ENCODE measurements at places on chromosomes 7 and 10. TPM values are rescaled to one million over a fixed set of nuclear protein-coding genes. Genes with fewer than 3 reads are reported as not detected.

- no peaks in the 10 kb centered on the region for H3K4me1 ChIP-seq
- H3K27ac ChIP-seq, result no peak overlapping the region
- no peak overlapping the region for H3K4me3 ChIP-seq
- H3K36me3 ChIP-seq, result no peaks in the 10 kb centered on the region
- no peak for DNase-seq
- H3K27me3 ChIP-seq, result no peaks in the 10 kb centered on the region
These were observed 371.8 kb downstream of the MDFIC start for GRCh38 chr7:115293628-115294240.

GATA3 gene
- 0.22 TPM for total RNA-seq

DNA sequence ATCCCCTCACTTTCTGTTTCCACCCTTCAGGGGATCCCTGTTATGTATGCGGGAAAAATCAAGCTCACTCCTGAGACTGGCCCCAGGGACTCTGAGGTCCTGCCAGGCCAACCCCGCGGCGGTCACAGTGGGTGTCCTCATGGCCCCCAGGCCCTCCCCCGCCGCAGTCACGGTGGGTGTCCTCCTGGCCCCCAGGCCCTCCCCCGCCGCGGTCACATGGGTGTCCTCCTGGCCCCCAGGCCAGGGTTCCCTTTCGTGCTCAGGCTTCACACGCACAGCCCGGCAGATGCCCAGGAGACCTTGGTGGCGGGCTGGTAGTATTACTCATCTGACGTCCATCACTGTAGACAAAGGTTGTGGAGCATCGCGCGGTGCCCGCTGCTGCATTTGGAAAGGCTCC, 491.0 kb upstream of the FOXK1 start:
- no peak overlapping the region for H3K4me3 ChIP-seq
- no peak overlapping the region for H3K27ac ChIP-seq
- H3K27me3 ChIP-seq, result no peaks in the 10 kb centered on the region
- peak; percentile 74 for DNase-seq
- peaks cover under 1% of the 10 kb centered on the region for H3K4me1 ChIP-seq

DNA sequence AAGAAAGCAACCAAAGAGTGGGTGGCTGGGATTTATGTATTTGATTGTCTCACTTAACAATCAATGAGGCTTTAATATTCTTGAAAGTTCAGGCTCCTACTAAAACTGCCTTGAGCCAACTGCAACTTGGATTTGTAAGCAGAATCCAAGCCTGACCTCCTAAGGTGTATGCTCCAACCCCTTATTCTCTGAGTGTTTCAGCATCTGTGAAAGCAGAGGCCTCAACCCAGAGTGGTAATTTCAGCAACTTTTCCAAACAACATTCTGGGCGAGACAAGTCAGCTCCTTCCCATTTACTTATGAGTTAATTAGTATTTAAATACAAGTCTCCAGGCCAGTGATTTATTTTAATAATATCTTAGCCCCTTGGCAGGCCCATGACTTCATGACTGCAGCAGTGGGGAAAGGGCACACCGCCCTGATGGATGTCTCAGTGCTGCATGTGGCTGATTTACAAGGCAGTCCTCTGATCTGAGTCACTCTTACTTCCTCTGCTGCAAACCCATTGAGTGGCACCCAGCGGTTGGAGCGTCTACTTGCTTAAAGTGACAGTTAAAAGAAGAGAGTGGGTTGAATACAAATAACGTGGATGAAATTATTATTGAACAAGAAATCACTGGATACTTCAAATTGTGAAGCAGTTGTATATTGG, 209.1 kb downstream of the TRIL start:
- no peaks in the 10 kb centered on the region for H3K27me3 ChIP-seq
- no peak overlapping the region for H3K27ac ChIP-seq
- H3K4me1 ChIP-seq, result no peaks in the 10 kb centered on the region
- no peaks in the 10 kb centered on the region for H3K36me3 ChIP-seq

DNA sequence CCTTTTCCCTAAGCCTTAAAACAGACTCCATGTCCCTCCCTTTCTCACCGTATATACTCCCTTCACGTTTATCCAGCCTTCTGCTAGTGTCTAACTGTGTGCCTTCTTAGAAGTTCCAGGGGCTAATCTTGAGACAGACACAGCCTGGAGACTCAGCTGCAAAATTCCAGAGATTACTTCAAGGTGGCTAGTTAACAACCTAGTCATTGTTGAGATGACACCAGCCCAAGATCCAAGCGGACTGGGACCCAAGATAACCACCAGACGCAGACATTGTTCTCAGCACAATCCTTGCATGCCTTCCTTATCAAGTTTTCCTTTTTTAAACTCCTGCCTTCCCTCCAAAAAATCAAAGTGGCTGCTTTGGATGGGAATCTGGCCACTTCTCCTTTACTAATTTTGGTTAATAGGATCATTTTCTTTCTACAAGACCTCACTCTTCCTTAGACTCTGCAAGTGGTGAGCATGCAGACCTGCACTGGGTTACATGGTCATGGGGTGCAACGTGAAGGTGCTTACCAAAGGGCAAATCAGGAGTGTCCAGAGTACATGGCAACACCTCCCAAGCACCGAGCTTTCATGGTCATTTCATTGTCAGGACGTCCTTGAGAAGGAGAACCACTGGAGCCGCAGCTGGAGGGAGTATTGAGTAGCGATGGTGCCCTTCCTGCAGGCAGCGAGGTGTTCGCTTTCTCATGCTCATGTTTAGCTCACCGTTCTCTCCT, 69.7 kb downstream of the ANLN start:
- no peaks in the 10 kb centered on the region for H3K27me3 ChIP-seq
- H3K4me3 ChIP-seq, result no peak overlapping the region

FANK1 gene
- 29.3 TPM for total RNA-seq

- H3K27me3 ChIP-seq, result no peaks in the 10 kb centered on the region
- no peaks in the 10 kb centered on the region for H3K36me3 ChIP-seq
- DNase-seq, result no peak
- no peak overlapping the region for H3K27ac ChIP-seq
- H3K4me3 ChIP-seq, result no peak overlapping the region
- H3K4me1 ChIP-seq, result peaks cover 22% of the 10 kb centered on the region
These were observed 4.0 kb upstream of the AFAP1L2 start for GRCh38 chr10:114408112-114408967.

DNA sequence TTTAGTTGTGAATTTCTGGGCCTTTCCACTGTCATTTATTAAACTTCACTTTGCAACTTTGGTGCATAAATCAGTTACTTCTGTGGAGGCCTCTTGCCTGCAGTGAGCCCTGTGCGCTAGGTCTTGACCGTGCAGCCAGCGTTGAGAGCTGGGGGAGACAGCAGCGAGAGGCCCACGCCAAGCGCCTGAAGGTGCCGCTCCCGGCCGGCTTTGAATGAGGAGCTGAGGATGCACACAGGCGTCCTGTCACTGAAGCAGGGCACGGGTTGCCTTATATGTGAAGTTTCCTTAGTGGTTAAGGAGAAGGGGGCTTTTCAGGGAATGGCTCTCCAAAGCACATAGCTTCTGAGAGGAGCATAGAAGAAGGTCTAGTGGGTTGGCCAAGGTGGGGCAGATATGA, 70.9 kb upstream of the CCNY start:
- DNase-seq, result no peak
- no peak overlapping the region for H3K4me3 ChIP-seq
- H3K27me3 ChIP-seq, result no peaks in the 10 kb centered on the region
- no peaks in the 10 kb centered on the region for H3K36me3 ChIP-seq
- no peaks in the 10 kb centered on the region for H3K4me1 ChIP-seq

LDB3 gene
- 1.3 TPM for total RNA-seq

DNA sequence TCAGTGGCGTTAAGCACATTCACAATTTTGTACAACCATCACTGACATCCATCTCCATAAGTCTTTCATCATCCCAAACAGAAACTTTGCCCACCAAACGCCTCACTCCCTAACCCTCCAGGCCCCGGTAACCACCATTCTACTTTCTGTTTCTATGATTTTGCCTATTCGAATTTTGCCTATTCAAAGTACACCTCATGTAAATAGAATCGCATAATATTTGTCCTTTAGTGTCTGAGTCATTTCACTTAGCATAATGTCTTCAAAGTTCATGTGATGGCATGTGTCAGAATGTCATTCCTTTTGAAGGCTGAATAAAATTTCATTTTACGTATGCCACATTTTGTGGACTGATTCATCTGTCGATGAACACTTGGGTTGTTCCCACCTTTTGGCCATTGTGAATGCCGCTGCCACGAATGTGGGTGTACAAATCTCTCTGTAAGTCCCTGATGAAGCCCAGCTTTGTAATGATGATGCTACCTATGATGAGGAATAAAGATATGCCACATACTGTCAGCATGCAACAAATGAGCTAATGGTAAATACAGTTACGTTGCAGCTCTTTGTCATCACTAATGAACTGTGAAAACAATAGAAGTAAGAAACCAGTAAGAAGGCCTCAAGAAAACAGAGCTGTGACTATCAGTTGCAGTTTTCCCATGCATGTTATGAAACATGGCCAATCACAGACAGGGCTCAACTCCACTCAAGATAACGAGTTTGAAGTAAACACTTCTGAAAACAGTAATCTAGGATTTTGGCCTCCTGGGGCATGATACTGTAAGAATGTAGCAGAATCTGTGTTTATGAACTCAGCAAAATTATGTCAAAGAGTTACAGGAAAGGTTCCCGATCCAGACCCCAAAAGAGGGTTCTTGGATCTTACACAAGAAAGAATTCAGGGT, 120.0 kb downstream of the ADAM12 start:
- H3K4me1 ChIP-seq, result no peaks in the 10 kb centered on the region
- no peak overlapping the region for H3K27ac ChIP-seq
- H3K4me3 ChIP-seq, result no peak overlapping the region
- H3K27me3 ChIP-seq, result no peaks in the 10 kb centered on the region

ASZ1 gene
- total RNA-seq, result not detected

GRCh38 chr7:20507157-20507556, 108.3 kb upstream of the ABCB5 start:
- no peak overlapping the region for H3K4me3 ChIP-seq
- no peaks in the 10 kb centered on the region for H3K27me3 ChIP-seq
- DNase-seq, result no peak
- no peaks in the 10 kb centered on the region for H3K36me3 ChIP-seq

KIAA1217 gene
- 59.7 TPM for total RNA-seq

- H3K4me1 ChIP-seq, result no peaks in the 10 kb centered on the region
- H3K36me3 ChIP-seq, result no peaks in the 10 kb centered on the region
- no peak overlapping the region for H3K4me3 ChIP-seq
- no peak for DNase-seq
These were observed 223.1 kb upstream of the INHBA start for GRCh38 chr7:41925946-41926345.

DNA sequence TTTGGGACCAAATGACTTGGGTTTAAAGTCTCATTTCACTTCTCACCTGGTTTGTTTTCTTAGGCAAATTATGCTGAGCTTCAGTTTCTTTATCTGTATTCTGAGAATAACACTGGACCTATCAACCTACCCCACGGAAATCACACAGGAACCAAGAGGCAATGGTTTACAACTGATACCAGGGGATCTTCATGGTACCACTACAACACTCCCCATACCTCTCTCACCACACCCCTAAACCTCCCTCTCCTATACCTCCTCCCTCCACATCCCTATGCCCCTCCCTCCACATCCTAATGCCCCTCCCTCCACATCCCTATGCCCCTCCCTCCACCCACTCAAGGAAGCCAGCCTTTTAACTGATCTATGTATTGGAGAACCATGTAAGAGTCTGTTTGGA, 9.9 kb downstream of the FAM204A start:
- no peak overlapping the region for H3K27ac ChIP-seq
- DNase-seq, result no peak

GRCh38 chr10:12510984-12511383, 161.6 kb downstream of the CAMK1D start:
- H3K4me3 ChIP-seq, result no peak overlapping the region
- DNase-seq, result no peak
- H3K4me1 ChIP-seq, result no peaks in the 10 kb centered on the region
- H3K36me3 ChIP-seq, result no peaks in the 10 kb centered on the region
- no peak overlapping the region for H3K27ac ChIP-seq

- H3K4me1 ChIP-seq, result no peaks in the 10 kb centered on the region
- H3K27me3 ChIP-seq, result no peaks in the 10 kb centered on the region
- no peaks in the 10 kb centered on the region for H3K36me3 ChIP-seq
- H3K4me3 ChIP-seq, result no peak overlapping the region
- DNase-seq, result no peak
These were observed 580.2 kb downstream of the SUGCT start for GRCh38 chr7:40715053-40715430.

TBX20 gene
- total RNA-seq, result not detected

- no peaks in the 10 kb centered on the region for H3K27me3 ChIP-seq
- no peaks in the 10 kb centered on the region for H3K36me3 ChIP-seq
- no peak overlapping the region for H3K27ac ChIP-seq
- peaks cover 24% of the 10 kb centered on the region for H3K4me1 ChIP-seq
These were observed 57.7 kb upstream of the DNAJB6 start for GRCh38 chr7:157278791-157279724.

CTTNBP2 gene
- 7.0 TPM for total RNA-seq

- H3K4me3 ChIP-seq, result no peak overlapping the region
- H3K4me1 ChIP-seq, result peaks cover 58% of the 10 kb centered on the region
- H3K27me3 ChIP-seq, result no peaks in the 10 kb centered on the region
These were observed 15.6 kb downstream of the GRK5 start for GRCh38 chr10:119222966-119223386.

LAMB4 gene
- total RNA-seq, result not detected

NCF1 gene
- 21.2 TPM for total RNA-seq

DNA sequence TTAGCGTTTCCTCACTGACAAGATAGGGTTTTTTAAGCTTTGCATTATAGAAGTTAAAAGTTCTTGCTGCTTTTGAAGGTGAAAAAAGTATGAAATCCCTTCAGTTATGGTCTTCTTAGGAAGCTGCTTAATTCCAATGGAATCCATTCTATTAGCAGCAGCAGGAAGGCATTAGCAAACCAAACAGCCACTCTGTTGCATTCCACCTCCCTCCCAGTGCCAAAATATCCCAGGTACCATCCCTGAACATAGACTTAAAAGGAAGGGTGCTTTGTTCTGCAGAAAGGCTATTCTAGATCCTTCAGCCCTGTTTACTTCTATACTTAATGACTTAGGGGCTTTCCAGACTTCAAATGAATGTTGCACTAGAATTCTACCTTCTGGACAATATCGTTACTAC, 23.8 kb downstream of the ENO4 start:
- no peaks in the 10 kb centered on the region for H3K27me3 ChIP-seq
- no peaks in the 10 kb centered on the region for H3K4me1 ChIP-seq
- no peak overlapping the region for H3K27ac ChIP-seq
- DNase-seq, result no peak
- H3K36me3 ChIP-seq, result no peaks in the 10 kb centered on the region

DNA sequence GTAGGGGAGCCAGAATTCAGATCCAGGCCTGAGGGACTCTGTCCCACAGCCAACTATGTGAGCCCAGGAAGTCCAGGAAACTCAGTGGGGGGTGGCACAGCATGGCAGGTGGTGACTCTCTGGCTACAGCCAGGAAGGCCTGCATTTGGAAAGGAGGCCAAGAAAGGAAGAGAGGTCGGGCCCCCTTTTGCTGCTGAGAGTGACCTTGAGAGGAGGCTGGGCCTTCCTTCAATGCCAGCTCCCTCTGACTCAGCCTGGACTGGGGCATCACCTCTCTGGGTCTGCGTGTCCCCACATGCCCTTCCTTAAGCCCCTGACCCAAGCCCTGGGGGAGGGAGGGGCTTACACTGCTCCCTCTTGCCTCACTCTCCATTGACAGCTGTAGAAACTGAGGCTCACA, 6.4 kb upstream of the MYL10 start:
- no peak overlapping the region for H3K27ac ChIP-seq
- H3K27me3 ChIP-seq, result no peaks in the 10 kb centered on the region
- H3K4me1 ChIP-seq, result no peaks in the 10 kb centered on the region
- DNase-seq, result no peak
